ENCODE measurements at places on chromosomes 7 and 10.
A peak's percentile ranks its signal among the peaks of the same experiment; 100 is the strongest.

GRCh38 chr10:103278862-103279298, 1.9 kb downstream of the INA start:
- DNase-seq = peak; percentile 44

DNA sequence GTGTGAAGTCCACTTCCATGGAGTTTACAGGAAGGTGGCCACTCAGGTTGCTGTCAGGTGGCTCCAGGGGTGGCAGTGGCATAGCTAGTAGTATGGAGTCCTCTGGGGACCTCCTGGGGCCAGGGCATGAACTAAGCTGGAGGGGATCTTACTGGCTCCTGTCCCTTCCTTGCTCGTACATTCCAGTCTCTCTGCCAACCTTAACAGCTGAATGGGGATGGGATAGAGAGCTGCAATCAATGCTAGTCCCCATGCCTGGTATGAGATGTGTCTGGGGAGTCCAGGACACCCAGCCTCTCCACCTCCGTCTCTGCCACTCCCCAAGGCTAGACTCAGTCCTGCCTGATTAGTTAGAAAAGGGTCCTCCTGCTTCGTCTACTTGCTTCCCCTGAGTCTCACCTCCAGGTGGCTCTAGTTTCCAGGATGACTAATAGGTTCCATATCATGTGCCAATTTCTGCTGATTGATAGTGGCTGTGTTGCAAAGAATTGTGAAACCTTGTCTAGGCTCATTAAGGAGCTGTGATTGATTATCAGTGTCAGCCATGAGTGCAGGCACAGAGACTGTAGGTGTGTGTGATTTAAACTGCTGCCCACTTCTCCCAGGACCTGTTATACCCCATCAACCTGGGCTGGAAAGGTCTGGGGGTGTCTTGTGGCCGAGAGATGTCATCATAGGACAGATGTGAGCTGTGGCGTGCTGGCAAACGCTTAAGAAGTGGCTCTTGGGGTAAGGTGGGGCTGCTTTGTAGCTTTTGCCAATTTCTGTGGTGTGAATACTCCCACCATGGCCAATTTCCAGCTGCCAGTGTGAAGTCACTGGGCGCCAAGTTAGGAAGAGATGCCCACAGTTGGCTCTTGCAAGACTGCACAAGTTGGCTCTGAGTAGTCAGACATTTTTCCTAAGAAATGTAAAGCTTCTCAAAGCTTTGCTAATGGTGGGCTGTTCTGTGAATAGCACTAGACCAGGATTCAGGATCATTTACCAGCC, 59.8 kb downstream of the COL13A1 start:
- no peak for DNase-seq

DNA sequence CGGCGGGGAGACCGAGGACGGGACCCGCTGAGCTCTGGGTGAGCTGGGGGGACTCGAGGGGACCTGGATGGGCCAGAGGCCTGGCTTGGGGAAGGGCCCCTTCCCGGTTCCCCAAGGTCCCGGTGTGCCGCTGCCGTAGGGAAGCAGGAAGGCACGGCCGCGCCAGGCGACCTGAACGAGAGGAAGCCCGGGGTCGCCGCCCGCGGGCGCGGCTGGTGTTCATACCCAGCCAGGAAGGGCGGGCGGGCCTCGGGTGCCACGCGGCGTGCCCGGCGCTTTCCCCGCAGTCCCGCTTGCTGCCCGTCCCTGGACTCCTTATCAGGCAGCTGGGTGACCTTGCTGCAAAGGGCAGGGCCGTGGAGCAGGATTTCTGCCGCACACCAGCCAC, 38.0 kb downstream of the ZNF777 start:
- DNase-seq = peak; percentile 41

DNA sequence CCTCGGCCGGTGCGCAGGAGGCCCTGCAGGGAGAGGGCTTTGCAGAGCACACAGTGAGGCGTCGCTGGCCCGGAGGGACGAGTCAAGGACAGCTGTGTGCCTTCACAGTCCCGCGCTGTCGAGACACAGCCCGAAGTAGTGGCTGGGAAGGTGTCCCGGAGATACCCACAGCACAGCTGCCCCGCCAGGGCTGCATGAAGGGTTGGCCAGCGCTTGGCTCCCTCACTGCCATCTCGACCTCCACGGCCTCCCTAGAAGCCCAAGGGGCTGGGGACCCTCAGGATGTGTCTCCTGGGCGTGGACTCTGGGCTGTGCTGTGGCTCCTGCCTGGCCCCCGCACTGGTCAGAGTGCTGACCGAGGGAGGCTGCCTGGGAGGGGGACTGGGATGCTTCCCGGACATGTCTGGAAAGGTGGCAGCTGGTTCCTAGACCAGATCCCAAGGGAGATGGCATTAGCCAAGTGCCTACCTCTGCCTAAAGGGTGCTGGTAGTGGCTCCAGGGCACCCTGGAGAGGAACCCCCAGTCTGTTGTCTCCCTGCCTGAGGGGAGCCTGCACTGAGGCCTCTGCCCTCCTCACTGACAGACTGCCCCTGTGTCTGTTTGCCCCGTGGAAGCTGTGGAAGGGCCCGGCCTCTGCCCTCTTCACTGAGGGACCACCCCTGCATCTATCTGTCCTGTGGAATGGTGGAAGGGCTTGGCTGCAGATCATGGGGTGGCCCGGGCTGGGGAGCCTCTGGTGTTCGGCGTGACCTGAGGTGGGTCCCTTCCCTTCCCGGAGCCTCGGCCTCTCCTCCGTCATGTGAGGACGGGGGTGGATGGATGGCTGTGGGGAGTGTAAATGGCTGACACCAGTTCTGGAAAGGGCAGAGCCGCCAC, 5.8 kb downstream of the ELFN1 start:
- no peak for DNase-seq

DNA sequence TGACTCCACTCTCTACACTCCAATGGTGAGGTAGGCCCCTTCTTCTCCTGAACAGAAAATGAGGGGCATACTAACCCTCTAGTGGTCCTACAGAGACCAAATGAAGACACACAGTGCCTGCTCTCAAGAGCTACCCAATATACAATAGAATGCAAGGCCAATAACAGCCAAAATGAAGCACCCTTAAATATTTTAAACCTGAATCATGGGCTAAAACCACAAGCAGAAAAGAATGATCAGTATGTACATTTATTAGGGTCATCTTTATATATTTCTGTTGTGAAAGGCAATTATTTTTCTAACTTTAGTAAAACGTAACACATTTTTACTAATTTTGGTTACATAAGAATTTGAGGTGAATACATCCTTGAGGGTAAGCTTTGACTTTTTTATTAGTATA, 49.9 kb upstream of the COL1A2 start:
- DNase-seq = no peak

- DNase-seq = no peak
Measured at GRCh38 chr10:57513637-57514036, 754.1 kb downstream of the IPMK start.

- DNase-seq = no peak
Measured at GRCh38 chr7:140596519-140597427, 43.8 kb downstream of the DENND2A start.

GRCh38 chr10:5014936-5015335, 11.3 kb upstream of the AKR1C2 start:
- no peak for DNase-seq

- DNase-seq = no peak
Measured at GRCh38 chr7:143042159-143042789, 9.9 kb upstream of the OR6V1 start.

GRCh38 chr10:77919713-77920108, 6.8 kb downstream of the DLG5 start:
- DNase-seq = no peak

DNA sequence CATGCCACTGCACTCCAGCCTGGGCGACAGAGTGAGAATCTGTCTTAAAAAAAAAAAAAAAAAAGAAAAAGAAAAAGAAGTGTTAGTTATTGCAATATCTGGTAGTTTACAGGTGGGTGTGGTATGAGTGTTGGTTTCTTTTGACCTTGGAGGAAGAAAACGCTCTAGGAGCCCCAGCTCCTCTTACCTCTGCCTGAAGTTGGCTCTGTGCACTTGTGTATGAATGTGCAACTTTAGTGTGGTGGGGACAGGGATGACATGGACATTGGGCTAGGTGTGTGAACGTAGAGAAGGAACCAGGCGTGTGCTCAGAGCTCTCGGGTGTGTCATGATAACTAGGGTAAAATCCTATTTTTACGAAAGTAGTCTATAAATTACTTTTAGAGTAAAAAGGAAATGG, 11.9 kb downstream of the PROSER2 start:
- no peak for DNase-seq

DNA sequence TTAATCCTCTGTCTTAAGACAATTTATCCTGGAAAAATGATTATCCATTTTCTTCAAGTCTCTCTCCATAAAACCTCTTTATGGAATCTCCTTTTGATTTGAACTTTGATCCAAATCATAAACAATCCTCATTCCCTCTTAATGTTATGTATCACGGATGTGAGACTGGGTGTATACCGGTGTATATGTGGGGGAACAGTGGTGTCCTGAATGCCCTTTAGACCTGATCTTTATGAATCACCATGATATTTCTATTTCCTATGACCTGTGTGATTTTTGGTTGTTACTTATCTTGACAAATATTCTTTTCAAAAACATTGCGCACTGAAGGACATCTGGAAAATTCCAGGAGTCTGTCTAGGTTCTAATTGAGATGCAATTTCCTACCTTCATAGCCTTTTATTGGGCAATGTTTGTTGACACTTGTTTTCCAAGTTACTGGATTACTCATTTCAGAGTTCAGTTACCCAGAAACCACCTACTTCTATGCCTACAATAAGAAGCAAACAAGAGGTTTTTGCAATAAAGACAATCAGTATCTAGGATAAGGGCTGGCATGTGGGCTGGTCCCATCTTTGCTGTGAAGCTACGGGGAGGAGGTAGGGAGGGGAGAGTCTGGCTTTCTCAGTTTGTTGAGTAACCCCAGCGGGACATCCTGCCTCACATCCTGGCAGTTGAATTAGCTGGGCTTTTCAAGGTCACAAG, 190.4 kb downstream of the CTTNBP2 start:
- DNase-seq = no peak

DNA sequence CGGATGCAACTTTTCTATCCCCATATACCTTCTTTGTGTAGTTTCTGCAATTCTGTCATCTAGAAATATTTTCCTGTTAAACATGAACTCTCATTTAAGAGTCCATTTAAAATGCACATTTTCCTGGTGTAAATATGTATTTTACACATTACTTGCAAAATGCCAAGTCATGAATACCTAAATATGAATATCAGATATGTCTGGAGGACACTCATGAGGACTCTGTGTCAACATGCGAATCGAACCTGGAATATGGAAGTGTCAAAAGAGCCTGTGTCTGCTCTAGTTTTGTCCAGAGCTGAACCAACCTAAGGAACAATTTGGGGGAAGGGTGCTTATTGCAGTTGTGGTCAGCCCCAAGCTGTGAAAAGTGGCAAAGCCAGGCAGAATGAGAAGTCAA, 163.7 kb upstream of the CELF2 start:
- no peak for DNase-seq

- DNase-seq = no peak
Measured at GRCh38 chr10:97724341-97724941, 10.9 kb downstream of the MARVELD1 start.

GRCh38 chr7:109284943-109285342, 715.3 kb downstream of the DNAJB9 start:
- no peak for DNase-seq

GRCh38 chr10:110610308-110610774, 33.8 kb upstream of the RBM20 start:
- DNase-seq = peak; percentile 33

- no peak for DNase-seq
Measured at GRCh38 chr7:15176089-15176488, 273.5 kb upstream of the DGKB start.

GRCh38 chr7:32250471-32251260, 180.5 kb upstream of the PDE1C start:
- DNase-seq = no peak
